Stimulated activated CD8-positive, alpha-beta memory T cell treated with anti-CD3 and anti-CD28 coated beads, Interleukin-4, amount 100 ng/mL, for 4 hours (primary cell): ENCODE measurements at places on chromosomes 12 and 14.
A peak's percentile ranks its signal among the peaks of the same experiment; 100 is the strongest.

DNA sequence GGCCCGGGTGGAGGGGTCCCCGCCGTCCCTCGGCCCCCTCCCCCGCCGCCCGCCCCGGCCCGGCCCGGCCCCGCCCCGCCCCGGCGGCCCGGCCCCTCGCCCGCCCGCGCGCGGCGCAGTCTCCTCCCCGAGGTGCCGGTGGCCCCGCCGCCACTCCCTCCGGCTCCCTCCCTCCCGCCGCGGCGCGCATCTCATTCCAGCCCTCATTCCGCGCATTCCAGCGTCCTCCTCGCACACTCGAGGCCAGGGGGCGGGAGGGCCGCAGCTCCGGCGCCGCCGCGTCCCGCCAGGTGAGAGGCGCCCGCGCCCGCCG lies at the start of gene TEAD4:
TSS of gene TEAD4 (plus strand) at position 206 of the 313 bp plus-strand sequence.
- no peak for DNase-seq

GRCh38 chr14:25050269-25051150 lies 563 bp upstream of the STXBP6 start:
- no peak for DNase-seq

GRCh38 chr14:91397965-91398591 lies 19.5 kb downstream of the CCDC88C start:
- no peak for DNase-seq

DNA sequence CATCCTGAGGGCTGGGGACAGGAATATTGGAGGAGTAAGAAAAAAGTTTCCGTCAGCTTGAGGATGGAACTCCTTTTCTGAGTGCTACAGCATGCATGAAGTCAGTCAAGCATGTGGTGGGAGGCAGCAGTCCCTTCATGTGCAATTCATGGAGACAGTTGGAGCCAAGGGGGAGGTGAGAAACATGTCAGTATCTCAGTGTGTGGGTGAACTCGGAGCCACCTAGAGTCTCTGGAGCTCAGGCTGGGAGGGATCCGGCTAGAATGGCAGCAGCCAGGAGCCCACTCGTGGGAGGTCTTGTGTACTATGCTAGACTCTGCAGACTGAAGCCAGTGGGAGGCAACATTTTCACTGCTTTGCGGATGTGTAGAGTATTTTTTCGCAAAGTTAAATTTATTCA lies 60.3 kb downstream of the AVPR1A start:
- no peak for DNase-seq

GRCh38 chr12:7937833-7938506 lies 2.0 kb upstream of the SLC2A3 start:
- no peak for DNase-seq

DNA sequence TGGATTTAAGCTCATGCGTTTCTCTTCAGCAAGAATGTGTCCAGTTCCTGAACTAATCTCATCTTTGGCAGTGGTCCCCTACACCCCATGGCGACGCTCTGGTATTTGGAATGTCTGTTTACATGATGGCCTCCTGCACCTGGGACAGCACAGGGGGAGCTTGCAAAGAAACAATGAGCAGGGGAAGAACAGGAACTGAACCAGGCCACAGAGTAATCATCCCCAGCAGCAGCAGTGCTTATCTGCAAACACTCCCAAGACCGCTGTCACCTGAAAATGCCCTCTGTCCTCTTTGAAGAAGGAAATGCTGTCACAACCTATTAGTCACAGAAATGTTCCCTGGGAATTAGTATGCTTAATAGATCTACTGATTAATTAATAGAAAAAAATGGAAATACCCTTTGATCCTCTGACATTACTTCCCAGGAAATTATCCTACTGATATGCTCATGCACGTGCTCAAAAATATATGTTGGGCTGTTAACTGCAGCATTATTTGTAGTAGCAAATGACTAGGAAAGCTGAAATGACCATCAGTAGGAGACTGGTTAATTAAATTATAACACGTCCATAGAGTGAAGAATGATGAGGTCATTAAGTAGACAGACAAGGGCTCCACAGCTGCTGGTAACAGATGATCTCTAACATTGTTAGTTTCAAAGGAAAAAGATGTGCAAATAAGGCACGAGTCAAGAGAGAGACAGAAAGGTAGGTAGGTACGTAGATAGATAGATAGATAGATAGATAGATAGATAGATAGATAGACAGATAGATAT lies 279.3 kb upstream of the FLRT2 start:
- DNase-seq: no peak

DNA sequence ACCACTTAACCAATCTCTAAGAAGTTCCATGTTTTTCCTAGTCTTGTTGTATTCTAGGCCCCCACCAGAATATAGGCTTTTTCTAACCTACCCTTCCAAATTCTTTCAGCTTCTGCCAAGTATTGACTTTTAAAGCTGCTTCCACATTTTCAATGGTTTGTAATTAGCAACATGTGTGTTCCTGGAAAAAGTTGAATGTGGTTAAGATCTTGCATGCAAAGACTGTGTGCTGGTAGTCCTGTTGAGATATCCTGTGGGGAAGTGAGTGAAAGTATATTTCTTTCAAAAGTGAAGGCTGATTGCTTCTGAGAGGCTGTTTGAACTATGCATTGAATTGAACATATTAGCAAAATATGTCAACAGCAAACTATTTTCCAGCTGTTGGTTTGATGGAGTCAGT lies 646 bp upstream of the OR6C4 start:
- no peak for DNase-seq

DNA sequence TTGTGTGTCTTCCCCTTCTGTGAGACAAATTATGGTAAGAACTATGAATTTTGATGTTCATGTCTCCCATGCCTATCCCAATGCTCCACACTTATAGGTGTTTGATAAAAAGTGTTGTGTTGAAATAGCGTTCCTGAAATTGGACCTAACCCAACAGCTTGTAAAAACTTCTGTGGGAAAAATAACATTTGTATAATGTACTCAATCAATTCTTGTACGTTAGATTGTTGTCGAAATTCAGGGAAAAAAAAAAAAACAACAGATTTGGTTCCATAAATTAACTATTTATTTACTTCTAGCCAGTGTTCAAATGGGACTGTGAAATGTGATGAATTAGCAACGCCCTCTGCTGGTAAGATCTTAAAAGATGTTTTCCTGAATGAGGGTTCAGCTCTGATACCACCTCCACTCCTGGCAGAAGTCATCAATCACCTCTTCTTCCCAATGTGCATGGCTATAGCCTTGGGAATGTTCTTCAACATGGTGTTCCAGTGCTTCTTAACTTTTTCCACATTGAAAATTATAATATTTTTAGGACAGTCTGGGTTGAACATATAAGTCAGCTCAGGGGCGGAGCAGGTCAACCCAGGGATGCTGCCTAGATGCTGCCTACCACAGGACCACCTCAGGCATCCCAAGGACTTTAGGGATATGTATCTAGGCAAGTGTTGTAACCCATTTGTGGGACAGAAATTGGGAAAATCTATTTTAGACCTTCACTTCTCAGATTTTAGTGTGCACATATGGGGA lies 170.6 kb downstream of the OTOGL start:
- no peak for DNase-seq

GRCh38 chr12:25745281-25745680 lies 192.2 kb upstream of the LMNTD1 start:
- no peak for DNase-seq

- no peak for DNase-seq
Observed at GRCh38 chr12:124520907-124521306, 46.5 kb downstream of the NCOR2 start.

DNA sequence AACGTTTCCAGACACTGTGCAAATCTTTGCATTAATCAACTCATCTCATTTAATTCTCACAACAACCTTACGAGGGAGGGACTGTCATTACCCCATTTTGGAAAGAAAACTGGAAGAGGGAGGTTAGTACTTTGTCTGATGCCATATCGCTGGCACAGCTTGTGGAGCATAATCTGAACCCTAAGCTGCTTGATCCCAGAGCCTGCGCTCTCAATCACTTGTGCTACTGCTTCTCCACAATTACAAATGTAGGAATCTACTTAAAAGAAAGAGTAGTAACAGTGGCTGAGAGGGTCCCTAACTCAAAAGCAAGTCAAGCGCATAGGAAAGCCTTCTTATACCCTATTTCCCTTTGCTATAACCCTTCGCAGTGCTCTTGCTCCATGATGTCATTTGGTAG lies 3.2 kb downstream of the EFS start:
- DNase-seq: no peak

- DNase-seq: no peak
Observed at GRCh38 chr12:108751821-108752220, 20.5 kb upstream of the CORO1C start.

- DNase-seq: no peak
Observed at GRCh38 chr14:51922624-51923023, 62.2 kb downstream of the GNG2 start.

- DNase-seq: no peak
Observed at GRCh38 chr12:63805704-63806672, 26.3 kb downstream of the RXYLT1 start.

DNA sequence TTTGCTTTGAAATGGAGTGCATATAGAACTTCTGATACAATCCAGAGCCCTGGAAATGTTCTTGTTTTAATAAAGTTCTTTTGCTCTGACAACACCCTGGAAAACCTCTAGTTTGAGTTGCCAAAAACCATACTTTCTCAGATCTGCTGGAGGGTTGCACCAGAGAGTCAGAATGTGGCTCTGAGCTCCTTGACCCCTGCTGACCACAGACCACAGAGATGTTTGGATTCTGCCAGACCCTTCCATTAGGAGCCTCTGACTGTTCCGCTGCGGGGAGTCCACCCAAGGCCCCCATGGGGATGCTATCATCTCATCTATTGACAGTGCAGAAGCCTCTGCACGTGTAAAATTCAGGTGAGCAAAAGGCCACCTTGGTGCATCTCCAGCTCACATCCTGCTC lies 332.6 kb downstream of the GLT1D1 start:
- no peak for DNase-seq

DNA sequence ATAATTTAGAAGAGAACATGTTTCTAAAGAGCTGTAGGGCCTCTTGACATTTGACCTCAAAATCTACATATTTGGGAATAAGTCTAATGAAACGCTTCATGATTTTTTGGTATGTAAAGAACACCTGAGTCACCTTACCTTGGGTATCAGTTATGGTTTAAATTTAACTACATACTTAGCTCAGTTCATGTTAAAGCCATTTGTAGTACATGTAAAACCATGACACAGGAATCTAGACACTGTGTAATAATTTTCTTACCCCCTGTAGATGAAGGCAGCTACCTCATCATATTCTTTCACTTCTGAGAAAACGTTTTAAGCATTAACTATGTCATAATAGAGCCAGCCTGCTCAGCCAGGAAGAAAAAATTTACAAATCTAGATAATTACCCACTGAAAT lies 105.8 kb upstream of the CPNE8 start:
- no peak for DNase-seq

GRCh38 chr14:92874962-92875661 lies 47.8 kb upstream of the CHGA start:
- no peak for DNase-seq

DNA sequence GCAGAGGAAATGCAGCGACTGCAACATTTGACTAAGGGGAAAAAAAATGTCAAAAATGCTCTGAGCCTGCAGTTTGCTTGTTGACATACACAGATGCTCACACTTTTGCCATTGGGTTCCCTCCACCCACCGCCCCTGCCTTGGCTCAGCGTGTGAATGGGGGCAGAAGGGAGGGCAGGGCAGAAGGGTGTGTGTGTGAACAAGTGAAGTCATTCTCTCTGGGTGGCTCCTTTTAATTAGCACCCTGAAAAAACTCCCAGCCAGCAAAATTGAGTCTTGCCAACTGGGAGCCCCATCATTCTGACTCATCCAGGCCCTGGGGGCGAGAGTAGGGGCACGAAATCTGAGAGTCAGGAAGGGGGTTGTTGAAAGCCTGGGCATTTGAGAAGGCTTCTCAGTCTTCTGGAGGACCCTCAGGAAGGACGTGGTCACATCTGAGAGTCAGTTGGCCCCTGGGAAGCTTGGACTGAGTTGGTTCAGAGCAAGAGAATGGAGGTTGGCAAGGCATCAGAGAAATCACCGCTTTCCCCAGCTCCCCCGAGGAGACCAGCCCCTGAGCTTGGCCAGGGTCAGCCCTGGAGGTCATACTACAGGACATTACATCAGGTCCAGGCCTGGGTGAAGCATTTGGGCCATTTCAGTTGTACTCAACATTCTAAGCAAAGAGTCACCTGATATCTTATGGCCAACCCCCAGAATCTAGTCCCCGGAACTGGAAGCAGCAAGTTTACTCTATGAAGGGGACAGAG lies 22.7 kb upstream of the KRT78 start:
- DNase-seq: no peak

GRCh38 chr12:108798551-108799221 lies 58.7 kb downstream of the SSH1 start:
- DNase-seq: no peak

DNA sequence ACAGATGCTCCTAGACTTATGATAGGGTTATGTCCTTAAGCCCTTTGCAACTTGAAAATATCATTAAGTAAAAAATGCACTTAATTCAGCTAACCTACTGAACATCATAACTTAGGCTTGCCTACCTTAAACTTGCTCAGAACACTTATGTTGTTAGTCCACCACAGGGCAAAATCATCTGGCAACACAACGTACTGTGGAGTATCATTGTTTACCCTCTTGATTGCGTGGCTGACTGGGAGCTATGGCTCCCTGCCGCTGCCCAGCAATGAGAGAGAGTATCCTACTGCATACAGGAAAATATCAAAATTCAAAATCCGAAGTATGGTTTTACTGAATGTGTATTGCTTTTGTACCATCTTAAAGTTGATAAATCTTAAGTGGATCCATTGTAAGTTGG lies 105.5 kb downstream of the SOX5 start:
- DNase-seq: no peak

GRCh38 chr12:86290615-86291014 lies 34.4 kb upstream of the MGAT4C start:
- DNase-seq: no peak

- no peak for DNase-seq
Observed at GRCh38 chr12:41101806-41102205, 86.3 kb upstream of the PDZRN4 start.

DNA sequence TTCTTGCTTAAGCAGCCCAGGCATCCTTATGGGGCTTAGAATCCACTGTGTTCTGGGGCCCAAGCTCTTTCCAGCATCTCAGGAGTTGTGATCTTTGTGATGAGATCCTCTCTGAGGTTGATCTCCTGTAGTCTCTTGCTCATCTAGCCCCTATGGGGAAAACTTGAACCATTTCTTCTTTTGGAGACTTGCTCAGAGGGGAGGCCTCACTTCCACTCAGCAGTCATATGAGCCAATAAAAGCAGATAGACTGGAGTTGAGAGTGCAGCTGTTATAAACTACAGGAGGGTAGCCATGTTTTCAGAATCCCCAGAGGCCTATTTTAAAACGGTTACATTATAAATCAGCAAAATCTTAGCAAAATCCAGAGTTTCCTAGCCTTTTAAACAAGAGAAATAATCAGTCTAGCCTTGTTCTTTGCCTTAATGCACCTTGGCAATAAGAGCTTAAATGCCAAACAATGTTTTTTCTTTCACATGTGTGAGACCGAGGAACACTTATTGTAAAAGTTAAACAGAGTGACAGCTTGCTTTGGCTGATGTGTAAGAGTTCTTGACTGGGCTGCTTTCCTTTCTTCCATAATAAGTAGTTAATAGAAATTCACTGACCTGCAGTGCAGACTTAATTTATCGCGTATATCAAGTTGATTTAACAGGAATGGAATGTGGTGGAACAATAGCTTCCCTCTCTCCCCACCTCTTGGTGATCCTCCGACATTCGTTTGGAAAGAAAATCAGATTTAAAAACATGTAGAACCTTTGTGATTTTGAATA lies 168.3 kb downstream of the NEDD1 start:
- no peak for DNase-seq

GRCh38 chr14:104976198-104977007 lies 1.8 kb downstream of the AHNAK2 start:
- DNase-seq: peak; percentile 79

GRCh38 chr14:22388669-22389595 lies 200.1 kb downstream of the DAD1 start:
- DNase-seq: no peak
